Activated CD4-positive, alpha-beta T cell treated with anti-CD3 and anti-CD28 coated beads, Interleukin-2, amount 10 ng/mL, durations not matched to agents 7 days and 5 days (primary cell): ENCODE measurements at places on chromosomes 5 and 9. TPM values are rescaled to one million over a fixed set of nuclear protein-coding genes. Genes with fewer than 3 reads are reported as not detected.

DNA sequence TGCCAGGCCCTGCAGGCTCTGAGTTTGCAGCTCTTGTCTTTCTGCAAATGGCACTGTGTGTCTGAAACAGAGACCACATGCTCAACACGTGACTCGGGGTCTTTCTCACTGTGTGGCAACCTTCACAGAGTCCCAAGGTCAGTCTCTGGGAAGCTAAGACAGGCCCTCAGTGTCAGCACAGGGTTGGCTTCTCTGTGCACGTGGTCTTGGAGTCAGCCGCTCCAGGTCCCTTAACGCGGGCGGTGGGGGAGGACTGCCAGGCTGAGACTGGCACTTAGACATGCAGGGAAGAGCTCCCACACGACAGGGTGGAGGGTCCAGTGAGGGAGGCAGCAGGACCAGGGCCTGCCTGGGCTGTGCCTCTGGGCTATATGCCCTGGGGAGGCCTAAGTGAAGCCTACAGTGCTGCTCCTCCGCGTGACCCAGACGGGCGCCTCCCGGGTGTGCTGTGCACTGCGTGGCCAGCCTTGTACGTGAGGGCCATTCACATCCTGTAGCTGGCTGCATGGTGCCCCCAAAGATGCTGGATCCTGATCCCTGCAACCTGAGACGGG is 76.8 kb downstream of the ADAMTS2 start:
- no peak for DNase-seq

DNA sequence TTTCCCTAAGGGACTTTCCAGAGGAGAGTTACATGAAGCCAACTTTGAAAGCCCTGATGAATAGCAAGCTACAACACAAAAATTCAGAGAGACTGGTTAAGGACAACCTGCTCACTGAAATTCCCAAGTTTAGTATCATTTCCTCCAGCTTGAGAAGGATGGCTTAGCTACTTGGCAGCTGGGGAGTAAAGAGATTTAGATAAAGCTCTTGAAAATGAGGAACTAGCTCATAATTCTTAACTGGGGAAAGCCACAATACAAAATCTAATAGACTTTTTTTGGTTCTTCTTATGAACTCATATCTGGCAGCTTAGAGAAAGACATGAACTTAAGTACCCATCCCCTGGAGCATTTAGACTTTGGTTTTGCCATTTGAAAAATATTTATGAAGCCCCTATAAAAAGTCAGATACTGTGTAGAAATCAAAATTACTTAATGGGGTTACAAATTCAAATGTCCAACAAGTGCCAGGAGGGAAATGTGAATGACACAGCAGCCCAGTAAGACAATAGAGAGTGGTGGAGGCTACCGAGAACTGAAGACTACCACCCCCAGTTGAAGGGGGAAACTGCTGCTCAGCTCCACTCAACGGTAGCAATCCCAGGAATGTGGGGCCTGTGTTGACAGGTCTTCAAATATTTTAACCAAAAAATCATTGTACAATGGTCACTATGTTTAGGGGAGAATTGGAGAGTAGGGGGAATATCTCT is 79.4 kb upstream of the ADRB2 start:
- no peak for DNase-seq

DNA sequence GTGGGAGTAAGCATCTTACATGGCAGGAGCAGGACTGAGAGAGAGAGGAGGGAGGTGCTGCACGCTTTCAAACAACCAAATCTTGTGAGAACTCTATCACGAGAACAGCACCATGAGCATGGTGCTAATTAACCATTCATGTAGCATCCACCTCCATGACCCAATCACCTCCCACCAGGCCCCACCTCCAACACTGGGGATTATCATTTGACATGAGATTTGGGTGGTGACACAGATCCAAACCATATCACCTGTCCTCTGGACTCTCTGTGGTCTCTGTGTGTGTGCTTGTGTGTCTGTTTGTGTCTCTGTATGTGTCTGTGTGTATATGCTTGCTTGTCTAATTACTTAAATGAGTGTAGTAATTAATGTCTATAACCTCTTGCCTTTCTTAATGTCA is 31.1 kb downstream of the SEC61B start:
- DNase-seq = no peak

DNA sequence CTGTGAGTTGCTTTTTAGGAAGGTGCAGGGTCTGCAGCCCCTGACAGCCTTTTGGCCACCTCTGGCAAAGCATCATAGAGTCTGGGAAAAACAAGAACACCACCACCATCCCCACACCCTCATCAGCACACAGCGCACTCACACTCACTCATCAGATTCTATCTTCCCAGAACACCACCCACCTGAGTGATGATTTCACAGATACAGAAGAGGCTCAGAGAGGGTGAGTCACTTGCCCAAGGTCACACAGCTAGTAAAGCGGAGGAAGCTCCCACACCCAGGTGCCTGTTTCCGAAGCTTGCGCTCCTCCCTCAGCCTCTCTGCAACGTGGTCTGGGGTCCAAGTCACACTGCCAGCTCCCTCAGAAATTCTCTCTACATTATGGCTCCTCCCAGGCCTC is 41.8 kb upstream of the HRH2 start:
- DNase-seq = no peak

GRCh38 chr5:77129391-77129990 is 42.4 kb upstream of the ZBED3 start:
- DNase-seq = peak; percentile 18

The LARP1 gene
- 213 TPM for total RNA-seq

DNA sequence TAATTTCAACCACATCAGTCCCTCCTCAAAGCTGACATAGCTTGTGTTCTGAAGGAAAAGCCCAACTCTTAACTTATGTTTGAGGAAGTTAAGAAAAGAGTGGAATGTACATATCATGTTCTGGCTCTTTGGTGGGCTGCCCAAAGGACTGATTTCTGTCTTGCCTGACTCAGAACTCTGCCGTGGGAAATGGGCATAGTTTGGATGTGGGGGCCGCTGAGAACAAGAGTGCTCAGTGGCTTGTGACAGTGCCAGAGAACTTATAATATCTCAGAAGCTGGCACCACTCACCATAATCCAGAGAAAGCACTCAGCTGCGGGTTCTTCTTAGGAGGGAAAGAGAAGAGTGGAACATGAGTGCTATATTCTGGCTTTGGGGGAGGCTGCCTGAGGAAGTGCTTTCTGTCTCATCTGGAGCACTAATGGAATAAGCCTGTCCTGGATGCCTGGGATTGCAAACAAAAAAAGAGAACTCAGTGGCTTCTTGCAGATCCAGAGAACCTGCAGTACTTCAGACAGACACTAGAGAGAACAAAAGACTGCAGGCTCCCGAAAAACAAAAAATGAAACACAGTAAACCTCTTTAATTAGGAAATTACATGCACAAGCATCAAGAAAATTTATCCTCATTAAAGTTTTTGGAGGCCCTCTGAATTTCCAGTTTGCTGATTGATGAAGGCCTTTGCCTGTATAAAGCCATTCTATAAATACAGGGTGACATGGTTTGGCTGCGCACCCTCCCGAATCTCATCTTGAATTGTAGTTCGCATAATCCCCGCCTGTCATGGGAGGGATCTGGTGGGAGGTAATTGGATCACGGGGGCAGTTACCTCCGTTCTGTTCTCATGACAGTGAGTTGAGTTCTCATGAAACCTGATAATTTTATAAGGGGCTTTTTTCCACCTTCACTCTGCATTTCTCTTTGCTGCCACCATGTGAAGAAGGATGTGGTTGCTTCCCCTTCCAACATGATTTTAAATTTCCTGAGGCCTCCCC is 207.0 kb downstream of the DMAC1 start:
- DNase-seq = no peak

The FGF10 gene
- not detected for total RNA-seq

DNA sequence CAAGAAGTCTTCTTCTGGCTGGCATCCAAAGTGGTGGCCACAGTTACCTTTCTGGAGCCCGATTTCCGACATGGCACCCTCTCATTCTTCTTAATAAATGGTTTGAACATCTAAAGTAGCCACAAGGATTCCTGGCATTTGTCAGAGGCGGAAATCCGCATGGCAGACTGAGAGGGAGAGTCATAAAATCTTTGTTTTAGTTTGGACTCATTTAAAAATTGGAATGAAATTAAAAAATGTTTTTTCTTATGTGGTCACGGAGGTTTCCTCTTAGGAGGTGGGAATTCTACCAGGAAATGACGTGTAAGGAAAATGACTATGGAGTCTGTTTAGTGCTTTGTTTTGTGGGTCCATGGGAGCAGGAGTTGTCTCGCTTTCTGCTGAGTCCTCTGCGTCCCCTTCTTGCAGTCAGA is 133.0 kb upstream of the PTCH1 start:
- no peak for DNase-seq

DNA sequence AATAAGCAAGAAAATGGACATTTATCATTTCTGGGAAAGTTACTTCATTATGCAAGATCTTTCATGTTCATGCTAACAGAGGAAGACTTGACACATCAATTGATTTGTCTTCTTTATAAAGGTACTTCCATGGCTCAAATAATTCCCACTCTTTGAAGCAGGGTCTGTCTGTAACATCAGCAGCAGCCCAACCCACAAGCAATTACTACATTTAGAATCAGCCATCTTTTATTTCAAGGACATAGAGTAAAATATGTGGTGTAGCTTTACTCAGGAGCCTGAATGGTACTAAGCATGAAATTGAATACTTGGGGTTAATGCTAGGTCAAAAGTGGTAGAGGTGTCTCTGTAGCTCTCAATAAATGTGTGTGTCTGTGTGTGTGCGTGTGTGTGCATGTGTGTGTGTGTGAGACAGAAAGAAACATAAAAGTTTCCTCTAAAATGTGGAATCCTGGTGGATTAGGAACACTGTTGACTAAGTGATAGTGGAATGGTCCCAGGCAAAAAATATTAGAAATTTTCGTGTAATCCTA is 581.1 kb downstream of the CAAP1 start:
- DNase-seq = no peak

- DNase-seq = no peak
Observed at GRCh38 chr9:75610246-75610645, 280.2 kb upstream of the PCSK5 start.

DNA sequence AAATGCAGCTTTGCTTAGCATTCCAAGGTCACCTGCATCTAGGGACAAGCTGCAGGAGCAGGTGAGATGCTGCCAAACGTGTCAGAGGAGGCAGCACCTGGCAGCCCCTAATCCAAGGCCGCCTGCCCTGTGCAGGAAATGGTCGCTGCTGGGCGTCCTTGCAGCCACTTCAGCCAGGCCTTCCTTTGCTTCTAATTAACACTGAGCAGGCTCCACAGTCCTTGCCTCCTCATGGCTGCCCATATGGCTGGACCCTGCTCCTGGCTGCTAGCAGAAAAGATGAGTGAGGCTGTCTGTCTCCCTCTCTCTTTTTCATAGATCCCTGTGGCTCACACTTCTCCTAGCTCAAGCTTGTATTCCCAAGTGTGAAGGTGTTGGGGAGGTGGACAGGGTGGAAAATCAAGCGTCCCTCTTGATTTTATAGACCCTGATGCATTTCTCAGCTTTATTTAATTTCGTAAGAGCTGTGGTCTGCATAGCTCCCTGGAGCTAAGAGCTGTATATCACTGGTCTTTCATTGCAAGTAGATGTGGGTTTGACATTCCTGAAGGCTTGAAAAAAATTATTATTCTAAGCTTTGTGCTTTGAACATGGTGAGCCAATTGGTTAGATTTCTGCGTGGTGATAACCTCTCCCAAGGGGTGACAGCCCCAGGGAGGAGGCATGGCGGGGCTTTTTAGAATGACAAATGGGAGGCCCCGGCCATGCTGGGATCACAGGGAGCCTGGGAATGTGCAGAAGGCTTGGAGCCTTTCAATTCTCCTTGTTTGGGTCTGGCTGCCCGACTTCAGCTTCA is 193.8 kb downstream of the SLIT3 start:
- DNase-seq = no peak

The MEIKIN gene
- total RNA-seq = not detected

The PDE8B gene
- not detected for total RNA-seq

GRCh38 chr9:101201630-101202029 is 173.1 kb downstream of the PLPPR1 start:
- no peak for DNase-seq

The OR1J2 gene
- total RNA-seq = not detected

DNA sequence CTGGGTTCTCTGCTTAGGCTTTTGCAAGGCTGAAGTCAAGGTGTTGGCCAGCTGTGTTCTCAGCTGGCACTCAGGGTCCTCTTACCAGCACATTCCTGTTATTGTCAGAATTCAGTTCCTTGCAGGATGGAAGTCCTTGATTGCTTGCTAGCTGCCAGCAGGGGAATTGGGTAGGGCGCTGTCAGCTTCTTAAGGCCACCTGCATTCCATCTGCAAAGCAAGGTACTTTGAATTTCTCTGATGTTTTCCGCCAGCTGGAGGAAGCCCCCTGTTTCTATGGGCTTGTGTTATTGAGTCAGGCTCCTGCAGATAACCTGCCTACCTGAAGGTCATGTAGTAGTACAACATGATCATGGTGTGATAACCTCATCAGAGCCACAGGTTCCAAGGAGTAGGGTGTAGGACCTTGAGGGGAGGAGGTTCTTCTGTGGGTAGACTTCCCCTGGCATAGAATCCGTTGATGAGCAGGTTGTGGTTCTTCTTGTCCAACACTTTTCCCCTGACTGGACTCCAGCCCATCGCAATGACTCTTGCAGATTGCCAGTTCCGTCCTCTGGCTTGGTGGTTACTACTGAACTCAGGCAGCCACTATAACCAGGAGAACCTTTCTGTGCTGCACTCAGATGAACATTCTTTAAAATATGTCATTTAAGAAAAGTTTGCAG is 6.8 kb downstream of the TENT4A start:
- DNase-seq = no peak

The LVRN gene
- not detected for total RNA-seq

DNA sequence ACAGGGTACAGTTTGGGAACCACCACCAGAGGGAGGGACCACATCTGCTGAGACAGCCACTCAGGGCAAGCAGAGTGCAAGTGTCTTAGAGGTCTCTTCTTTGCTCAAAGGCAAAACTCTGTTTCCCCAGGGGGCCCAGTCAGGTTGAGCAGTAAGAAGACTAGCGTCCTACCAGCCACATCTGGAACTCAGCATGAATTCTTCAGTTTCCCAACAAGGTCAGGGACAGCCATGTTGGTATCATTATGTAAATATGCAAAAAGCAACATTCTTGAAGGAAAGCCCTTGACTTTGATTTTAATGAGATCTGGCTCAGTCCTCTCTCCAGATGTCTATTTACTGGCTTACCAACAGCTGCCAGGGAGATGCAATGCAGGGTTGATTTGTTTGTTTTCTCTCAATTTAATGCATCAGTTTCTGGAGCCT is 46.7 kb downstream of the TGFBI start:
- DNase-seq = no peak

The OMD gene
- not detected for total RNA-seq

DNA sequence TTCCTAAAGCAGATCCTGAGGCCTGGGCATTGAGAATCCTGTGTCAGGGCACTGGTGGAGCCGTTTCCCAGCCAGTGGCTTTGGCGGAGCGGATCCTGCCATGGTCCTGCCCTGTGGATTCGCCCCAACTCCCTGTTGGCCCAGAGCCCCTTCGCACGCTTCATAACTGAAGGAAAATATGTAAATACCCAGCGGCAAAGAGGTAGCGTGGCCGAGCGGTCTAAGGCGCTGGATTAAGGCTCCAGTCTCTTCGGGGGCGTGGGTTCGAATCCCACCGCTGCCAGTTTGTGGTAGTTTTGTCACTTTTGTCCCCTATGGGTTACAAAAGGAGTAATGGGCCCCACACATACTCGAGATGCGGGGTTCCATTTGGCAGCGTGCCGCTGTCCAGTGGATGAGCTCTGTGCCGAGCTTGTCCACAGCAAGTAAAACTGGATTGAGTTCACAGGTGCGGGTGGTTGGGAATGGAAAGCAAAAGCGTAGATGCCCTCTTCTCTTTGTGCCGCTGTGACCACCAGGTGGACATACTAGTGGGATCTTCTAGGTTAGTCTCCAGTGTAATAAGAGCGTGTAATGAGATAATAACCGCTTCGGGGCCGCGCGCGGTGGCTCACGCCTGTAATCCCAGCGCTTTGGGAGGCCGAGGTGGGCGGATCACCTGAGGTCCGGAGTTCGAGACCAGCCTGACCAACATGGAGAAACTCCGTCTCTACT is 17.3 kb downstream of the TRIM7 start:
- peak; percentile 39 for DNase-seq

The UTP15 gene
- 23.7 TPM for total RNA-seq
